Activated CD4-positive, alpha-beta T cell treated with anti-CD3 and anti-CD28 coated beads, Interleukin-2, Interleukin-6, amounts not matched to agents 100 ng/mL and 50 ng/mL, durations not matched to agents 16 hours and 8 hours (primary cell): ENCODE measurements at places on chromosomes 4 and X.
A peak's percentile ranks its signal among the peaks of the same experiment; 100 is the strongest.

- no peak for DNase-seq
Observed at GRCh38 chr4:5755679-5756078, 44.7 kb downstream of the EVC start.

DNA sequence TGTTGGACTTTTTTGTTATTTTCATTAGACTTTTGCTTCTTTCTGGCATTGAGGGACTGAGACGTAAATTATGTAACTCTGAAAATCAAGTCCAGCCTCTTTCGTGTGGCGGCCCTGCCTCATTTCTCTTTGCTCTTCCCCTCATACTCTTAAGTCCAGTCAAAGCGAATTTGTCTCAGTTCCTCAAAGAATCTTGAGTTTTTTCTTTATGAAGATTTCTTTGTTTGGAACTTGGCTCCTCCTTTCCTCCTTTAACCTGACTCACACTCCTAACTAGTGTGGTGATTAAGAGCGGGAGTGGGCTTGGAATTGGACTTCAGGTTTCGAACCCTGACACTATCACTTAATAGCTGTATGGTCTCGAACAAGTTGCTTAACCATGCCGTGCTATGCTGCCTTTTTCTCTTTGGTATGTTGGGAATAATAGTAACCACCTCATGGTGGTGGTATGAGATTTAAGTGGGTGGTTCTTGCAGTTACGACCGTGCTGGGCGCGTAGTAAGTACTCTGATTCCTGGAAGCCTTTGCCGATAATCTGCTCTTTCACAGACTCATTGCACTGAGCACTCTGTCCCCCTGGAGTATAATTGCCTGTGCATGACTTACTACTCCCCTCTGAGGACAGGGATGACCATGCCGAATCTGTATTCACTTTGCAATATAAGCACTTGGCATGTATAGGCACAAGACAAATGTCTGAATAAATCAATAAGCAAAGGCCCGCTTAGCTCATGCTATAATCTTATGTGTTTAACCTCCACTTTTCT, 19.1 kb downstream of the FNIP2 start:
- DNase-seq = no peak

GRCh38 chrX:39174241-39174771, 373.0 kb downstream of the MID1IP1 start:
- DNase-seq = no peak

DNA sequence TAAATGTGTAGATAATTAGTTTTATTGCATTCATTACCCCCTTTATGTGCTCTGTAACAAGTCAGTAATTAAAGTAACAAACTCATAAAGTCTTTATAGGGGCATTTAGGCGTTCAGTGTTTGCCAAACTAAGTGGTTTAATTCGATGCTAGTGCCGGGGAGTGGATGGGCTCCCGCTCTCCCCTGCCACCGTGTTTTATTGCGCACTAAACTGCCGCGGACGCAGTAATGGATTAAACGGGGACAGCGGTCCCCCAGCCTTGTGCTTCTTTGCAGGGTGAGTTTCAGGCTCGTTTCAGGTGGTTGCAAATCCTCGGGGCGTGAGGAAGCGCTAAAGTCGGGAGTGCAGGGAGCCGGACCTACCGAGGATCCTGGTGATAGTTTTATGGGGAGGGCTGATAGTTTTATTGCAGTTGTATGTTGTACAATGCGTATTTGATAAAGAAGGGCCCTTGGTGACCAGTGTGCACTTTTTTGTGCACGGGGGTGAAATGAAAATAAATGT, 1.6 kb upstream of the PHOX2B start:
- DNase-seq = no peak

DNA sequence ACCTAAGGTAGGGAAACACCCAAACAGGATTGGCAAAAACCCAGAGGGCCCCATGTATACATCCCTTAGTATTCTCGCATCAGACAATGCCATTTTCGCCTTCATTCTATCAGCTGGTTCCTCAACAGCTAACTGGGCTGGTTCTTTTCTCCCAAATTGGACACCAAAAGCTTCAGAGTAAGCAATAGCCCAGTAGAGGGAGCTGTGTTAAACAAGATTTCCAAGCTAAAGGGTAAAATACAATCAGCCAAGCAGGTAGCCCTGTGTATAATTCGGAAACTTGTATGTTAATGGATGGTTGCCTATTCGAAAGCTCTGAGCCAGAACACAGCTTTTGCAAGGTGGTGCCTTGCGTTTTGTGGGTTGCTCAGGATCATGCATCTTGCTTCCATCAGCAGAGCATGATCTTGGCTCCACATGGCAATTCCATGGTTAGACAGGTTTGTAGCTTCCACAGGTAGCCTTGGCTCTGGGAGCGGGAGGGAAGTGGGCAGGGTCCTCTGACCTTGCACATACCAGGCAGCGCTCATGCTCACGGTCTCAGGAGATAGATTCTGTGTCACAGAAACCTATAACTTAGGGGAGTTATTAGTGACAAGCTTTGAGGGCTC, 115.2 kb upstream of the LNX1 start:
- peak; percentile 14 for DNase-seq

- no peak for DNase-seq
Observed at GRCh38 chr4:85430226-85430625, 44.7 kb upstream of the ARHGAP24 start.

DNA sequence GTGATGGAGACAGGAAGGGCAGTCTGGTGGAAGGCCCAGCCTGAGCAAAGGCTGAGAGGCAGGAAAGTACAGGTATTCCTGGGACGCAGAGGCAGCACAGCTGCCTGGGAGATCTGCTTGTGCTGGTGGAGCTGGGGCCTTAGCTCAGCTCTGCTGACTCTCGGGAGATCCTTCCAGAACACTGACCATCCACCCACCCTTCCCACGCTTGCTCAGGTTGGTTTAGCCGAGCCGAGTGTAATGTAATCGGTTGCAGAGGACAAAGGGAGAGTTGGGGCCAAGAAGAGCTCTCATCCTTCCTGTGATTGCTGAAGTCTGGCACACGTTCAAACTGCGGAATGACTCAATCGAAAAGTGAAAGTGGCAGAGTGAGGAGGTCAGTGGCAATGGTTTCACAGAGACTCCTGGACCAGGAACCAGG, 43.1 kb upstream of the GPR78 start:
- DNase-seq = peak; percentile 31

GRCh38 chr4:113293674-113294073, 244.2 kb downstream of the ANK2 start:
- DNase-seq = no peak

DNA sequence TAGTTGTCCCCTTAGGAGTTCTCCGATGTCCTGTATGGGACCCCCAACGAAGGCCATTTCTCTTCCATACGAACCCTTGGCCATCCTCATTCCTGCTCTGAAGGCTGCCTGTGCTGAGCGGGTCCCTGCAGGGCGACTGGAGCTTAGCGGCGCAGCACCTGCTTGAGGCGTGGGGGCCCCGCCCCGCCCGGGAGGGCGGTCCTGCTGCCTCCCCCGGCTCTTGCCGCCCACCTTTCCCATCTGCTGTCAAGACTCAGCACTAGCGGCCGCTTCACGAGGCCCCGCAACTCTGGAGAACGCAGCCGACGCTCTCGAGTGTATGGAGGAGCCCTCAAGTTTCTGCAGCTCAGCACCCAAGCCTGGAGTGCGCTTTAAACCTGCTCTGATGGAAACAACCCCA, 197.7 kb downstream of the TRIML1 start:
- DNase-seq = no peak

- no peak for DNase-seq
Observed at GRCh38 chr4:54107951-54108748, 8.2 kb downstream of the GSX2 start.

GRCh38 chr4:181301735-181302710, 941.2 kb upstream of the TENM3 start:
- DNase-seq = peak; percentile 28

DNA sequence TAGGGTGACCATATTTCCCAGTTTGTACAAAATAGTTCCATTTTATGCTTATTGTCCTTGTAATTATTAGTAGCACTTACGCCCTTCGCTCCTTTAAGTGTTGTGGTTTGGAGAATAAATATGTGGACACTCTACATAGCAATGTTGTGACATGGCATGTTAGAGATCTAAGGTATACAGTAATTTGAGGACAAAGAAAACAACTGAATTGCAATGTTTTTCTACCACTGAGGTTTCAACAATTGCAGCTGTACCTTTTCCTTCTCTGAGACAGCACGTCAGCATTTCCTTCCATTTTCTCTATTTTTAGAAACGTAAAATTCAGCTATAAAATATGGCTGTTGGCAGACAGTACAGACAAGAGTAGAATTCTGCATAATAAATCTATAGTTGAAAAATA, 323.1 kb downstream of the MAPK10 start:
- no peak for DNase-seq

DNA sequence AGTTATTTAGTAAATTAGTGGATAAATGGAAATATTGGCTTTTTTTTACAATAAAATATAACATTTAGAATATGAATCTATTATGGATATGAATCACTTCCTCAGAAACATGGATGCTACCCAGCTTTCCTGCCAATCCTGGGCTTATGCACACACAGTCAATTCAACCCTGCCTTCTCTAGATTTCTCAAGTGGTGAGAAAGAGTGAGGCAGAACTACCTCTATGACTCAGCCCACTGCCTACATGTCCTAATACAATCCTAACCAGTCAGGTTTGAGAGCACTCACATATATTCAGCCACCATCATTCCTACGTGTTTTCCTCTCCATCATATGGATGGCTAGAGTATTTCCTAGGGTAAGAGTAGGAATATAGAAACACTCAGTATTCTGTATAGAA, 91.1 kb upstream of the ANKRD50 start:
- DNase-seq = peak; percentile 48

DNA sequence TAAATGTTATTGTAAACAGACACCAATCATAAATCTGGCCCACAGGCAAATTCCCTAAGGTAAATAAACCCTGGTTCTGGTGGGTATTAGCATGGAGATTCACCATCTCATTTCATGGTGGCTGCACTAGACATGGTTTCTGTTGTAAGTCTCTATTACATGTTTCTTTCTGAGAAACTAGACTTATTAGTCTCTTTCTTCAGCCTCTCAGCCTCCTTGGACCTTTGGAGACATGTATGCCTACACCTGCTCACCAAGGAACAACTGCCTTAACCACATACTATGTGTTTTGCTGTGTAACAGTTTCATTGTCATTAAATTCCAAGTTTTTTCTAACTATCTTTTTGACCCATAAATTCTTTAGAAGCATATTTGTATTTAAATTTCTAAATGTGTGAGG, 13.1 kb downstream of the DDIT4L start:
- DNase-seq = no peak

- DNase-seq = peak; percentile 39
Observed at GRCh38 chr4:38411092-38411491, 252.9 kb upstream of the KLF3 start.

DNA sequence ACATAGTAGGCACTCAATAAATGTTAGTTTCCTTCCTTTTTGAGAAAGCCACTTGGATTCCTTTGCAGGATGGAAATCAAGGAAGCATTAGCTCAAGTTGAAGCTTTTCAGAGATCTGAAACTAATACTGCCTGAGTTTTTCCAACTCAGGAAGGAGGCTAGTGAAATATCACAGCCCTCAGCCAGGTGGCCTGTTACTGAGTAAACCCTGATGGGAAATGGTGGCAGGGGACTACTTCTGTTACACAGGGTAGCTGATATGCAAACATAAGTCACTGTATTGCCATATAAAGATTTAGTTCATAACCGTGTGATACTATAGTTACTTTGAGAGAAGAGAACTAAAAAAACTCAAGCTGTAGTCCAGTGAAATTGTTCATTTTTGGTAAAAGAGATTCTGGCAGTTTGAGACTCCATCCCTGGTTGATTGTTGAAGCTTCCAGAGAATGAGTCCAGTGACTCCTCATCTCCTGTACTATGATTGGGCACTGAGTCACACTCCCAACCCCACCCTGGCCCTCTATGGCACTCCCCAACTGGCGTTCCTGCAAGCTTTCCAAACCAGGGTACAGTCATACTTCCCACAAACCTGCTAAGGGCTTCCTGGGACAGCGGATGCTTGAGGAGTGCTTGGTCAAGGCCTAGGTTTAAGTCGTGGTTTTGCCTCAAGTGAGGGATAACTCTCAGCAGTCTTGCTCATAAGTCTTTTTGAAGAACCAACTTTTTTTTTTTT, 81.8 kb downstream of the MID1IP1 start:
- DNase-seq = no peak

GRCh38 chrX:146707781-146708180, 101.8 kb upstream of the CXorf51B start:
- DNase-seq = no peak

DNA sequence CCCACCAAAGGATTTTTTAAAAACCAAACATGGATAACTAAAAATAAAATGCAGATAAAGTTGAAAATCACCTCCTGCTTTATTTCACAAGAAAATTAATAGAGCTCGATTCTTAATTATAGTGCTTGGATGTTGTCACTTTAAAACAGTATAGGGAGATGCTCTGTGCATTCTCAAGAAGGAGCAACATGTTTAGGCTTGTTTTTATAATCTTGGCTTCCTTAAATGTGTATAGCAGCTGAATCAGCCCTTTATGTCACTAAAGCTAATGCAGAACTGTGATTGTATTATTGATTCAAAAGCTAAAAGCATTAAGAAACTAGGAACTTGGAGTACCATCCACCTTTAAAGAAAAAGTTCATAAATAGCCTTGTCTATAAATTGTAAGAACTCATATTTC, 12.9 kb downstream of the UTP3 start:
- DNase-seq = no peak

DNA sequence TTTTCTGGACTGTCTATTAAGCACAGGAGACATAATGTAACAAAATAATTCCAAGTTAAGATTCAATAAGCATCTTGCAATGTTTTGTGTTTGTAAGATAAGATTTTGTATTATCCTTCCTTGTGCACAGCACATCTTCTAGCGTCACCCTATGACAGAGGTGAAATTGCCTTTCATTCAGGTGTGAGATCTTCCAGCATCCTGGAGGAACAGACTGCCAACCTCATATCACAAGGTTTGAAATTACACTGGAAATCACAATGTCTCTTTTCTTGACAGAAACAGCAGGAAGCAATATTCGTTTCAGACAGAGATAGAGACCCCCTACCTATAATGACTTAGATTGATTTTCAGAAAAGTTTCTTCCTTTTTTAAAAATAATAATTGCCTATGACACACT, 668.6 kb downstream of the GABRG1 start:
- no peak for DNase-seq

- no peak for DNase-seq
Observed at GRCh38 chr4:19829101-19829500, 422.6 kb upstream of the SLIT2 start.

DNA sequence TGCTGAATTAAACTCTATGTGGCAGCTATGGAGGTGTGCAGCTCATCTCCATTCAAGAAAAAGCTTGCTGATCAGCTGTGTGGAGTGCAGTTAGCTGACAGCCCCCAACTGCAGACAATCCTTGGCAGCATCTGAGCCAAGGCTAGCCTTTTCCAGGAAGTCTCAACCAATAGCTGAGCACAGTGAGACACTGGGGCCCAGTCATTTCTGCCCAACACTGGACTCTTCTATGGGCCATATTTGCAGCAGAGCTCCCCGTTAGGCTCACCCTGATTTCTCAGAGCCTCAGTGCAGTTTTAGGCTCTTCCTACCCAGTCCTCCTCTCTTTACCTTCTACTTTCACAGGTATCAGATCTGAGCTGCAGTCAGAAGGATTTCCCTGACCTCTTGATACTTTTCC, 12.9 kb downstream of the DDX53 start:
- no peak for DNase-seq

GRCh38 chr4:19832411-19832810, 419.3 kb upstream of the SLIT2 start:
- no peak for DNase-seq

- no peak for DNase-seq
Observed at GRCh38 chrX:40083979-40084359, 13.8 kb downstream of the BCOR start.

- DNase-seq = peak; percentile 65
Observed at GRCh38 chr4:142817442-142817841, 28.7 kb downstream of the INPP4B start.

- no peak for DNase-seq
Observed at GRCh38 chr4:38775326-38775725, 7.5 kb downstream of the TLR10 start.

GRCh38 chr4:41927796-41928499, 7.3 kb upstream of the TMEM33 start:
- no peak for DNase-seq
